ENCODE measurements at places on chromosomes 5 and 9.

DNA sequence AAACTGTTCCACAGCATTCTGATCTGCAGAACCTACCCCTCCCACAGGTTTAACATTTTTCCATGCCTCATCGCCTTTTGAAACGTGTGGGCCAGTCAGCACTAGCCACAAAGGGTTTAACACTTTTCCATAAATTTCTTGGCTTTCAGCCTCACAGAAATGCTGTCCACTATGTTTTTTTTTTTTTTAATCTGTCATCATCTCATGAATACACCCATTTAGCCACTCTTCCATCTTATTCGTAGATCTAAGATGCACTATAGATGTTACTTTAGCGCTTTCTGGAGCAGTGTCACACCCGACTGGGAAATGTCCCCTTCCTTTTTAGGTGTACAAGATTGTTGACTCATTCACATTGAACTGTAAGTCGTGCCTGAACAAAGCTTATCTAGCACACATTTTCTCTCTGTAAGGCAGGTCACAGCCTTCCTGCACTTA lies 62.3 kb downstream of the GCNT1 start:
- no peak for DNase-seq

DNA sequence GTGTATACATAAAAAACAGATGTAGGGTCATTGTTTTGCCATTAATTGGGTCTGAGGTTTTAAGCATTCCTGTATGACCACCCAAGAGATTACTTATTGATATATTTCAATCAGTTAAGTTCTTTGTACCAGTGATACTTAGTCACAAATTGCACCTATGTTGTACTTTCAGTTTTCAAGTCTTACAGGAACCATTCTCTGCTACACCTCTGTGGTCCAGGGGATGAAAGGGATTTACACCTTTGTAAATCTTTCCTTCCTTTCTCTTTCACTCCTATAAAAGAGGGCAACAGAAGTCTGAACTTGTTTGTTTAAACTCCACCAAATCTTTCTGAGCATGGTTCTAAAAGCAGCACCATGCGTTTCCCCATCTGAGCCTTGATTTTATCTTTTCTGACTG lies 86.1 kb downstream of the DEPDC1B start:
- DNase-seq = no peak

- no peak for DNase-seq
Observed at GRCh38 chr5:116507941-116508655, 66.5 kb downstream of the SEMA6A start.

DNA sequence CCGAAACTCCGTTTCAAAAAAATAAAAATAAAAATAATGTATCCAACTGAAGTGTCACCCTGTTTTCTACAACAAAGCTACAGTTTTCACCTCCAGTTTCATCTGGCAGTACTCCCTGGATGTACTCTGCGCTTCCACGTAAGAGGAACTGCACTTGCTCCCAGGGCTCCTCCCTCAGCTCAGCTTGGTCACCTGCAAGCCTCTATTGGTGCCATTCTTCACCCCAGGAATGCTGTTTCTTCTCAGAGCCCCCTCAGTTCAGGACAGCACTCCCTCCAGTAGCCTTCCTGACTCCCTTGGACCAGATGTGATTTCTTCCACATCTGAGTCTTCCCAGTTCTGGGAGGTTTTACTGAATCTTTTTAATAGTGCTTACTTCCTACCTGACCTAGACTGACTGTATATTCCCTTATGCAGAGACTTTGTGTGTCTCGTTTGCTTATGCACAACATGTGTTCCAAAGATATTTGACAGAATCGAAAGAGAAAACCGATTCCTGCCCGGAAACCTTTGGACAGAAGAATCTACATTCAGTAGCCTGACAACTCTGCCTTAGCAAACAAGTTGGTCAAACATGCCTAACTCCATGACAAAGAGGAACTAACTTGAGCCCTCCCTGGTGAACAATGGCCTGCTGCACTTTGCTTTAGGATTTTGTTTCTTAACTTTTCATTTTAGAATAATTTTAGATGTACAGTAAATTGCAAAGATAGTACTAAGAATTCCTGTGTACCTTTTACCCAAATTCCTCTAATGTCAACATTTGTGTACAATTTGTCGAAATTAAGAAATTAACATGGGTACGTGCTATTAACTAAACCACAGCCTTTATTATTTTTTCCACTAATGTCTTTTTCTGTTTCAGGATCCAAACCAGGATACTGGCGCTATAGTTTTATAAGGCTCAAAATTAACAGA lies 814 bp downstream of the CCDC125 start:
- DNase-seq = no peak

DNA sequence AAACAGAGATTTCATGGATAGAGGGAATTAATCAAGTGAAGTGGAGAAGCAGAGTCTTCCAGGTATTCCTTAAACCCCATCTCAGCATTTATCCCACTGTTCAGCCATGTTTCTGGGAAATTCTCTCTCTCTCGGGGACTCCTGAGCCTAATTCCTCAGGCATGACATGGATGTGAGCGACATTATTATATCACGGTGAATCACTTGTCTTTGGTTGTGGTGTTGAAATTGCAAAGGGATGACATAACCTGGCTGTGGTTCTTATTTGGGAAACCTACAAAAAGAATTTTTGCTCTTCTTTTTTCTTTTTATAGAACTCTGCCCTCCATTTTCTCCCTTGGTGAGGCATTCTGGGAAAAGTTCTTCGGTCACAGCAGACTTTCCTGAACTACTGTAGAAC lies 457.9 kb upstream of the PTGER4 start:
- DNase-seq = no peak
